Mammary epithelial cell (primary cell): ENCODE measurements at places on chromosomes 7 and 10. TPM values are rescaled to one million over a fixed set of nuclear protein-coding genes. Genes with fewer than 3 reads are reported as not detected.
A peak's percentile ranks its signal among the peaks of the same experiment; 100 is the strongest.

- no peak for DNase-seq
Observed at GRCh38 chr10:124547647-124548168, 86.1 kb downstream of the LHPP start.

DNA sequence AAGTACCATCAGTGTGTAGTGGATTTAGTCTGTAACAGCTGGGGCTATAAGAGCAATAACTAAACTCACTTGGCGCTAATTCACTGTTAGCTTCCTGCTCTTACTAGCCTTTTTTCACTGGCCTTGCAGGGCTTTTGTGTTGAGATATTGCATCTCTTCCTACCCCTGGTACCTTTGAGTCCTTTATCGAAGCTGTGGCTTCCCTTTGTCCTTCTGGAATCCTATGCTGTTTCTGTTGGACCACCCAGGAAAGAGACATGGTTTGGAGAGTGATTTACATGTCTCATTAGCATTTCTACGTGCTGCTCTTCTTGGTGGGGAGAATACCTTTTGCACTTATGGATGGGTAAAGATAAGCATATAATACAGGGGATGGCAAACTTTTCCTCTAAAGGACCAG is 103.8 kb downstream of the MLLT10 start:
- no peak for DNase-seq

DNA sequence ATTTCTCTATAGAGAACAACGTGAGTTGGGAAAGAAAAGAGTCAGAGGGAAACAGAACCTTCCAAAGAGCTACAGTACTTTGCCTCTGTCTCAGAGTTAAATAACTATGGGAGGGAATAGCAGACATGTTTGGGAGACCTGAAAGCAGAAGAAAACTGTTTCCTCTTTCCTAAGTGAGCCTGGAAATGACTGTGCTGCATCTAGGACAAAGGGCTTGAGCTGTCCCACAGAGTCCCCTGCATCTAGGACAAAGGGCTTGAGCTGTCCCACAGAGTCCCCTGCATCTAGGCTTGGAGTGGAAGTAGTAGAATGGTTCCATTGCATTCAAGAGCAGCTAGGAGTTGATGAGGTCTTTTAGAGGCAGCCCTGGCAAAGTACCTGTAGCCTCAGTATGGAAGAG is 149.7 kb downstream of the DKK1 start:
- no peak for DNase-seq

- DNase-seq = peak; percentile 79
Observed at GRCh38 chr10:4519658-4520402, 306.2 kb upstream of the AKR1E2 start.

GRCh38 chr7:109836016-109836415 is 1254.9 kb upstream of the LRRN3 start:
- DNase-seq = no peak

DNA sequence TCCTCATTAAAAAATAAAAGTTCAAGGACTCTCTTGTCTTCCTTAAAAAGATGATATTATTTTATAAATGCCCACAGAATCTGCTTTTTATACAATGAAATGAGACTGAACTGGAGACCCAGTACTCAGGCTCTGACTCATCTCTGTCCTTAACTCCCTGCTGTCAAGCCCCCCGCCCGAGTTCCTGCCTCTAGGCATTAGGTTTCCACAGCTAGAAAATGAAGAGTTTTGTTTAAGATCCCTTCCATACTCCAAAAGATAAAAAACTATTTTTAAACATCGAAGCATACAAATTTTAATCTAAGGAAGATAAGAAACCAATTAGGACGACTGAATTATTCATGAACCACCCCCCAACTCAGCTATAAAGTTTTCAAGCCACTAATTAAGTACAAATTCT is 97.7 kb upstream of the FEZF1 start:
- DNase-seq = no peak

DNA sequence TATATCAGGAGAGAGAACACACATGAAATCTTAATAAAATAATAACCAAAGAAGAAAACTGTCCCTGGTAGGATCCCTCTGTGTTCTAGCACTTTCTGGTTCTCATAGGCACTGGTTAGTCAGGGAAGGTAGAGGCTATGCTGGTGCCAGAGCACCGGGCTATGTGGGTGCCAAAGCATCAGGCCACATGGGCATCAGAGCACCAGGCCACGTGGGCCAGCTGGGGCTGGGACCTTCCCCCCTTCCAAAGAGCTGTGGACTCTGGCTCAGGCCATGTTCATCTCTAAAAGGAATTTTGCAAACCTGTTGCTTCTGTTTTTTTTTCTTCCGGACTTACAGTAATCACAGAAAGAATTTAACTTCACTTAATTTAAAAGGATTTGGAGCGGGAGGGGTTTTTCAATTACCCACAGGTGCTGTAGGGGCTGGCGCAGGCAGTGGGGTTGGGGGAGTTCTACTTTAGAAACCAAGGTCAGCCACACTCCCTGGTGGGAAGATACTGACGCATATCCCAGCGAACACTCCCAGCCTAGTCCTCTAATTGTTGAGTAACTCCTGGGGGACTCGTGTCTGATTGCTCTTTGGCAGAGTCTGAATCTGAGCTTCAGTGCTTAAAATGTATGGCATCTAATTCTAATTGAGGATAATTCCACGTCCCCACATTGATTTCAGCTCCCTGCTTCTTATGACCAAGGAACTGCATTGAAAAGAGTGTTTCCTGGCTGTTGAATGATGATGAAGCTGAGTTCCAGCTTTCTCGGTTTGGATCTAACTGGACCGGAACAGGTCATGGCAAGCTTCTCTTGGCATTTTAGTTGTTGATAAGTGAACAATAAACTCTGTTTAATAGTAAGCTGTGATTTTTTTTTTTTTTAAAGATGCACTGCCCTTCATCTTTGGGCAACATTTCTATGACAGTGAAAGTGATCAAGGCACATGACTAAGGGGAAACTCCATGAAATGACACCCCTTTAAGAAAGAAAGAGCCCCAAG is 110.7 kb upstream of the FZD8 start:
- DNase-seq = no peak

- no peak for DNase-seq
Observed at GRCh38 chr7:123972045-123972444, 47.0 kb downstream of the SPAM1 start.

DNA sequence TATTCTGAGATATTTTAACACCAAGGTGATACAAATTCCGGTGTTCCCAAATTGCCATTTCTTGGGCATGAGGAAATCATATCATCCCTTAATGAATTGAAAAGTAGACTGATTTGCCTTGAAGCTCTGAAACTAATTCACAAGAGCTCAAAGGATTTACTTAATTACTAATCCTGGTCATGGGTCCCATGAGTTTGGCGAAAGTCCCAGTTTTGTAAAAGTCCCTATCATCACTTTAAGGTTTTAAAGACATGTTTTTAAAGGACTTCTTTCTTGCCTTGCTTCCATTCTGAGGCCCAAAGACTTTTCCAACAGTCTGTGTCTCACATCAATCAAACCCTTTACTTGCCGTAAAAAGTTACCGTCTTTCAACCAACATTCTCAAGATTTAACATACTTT is 377.9 kb downstream of the DNAJB9 start:
- no peak for DNase-seq

DNA sequence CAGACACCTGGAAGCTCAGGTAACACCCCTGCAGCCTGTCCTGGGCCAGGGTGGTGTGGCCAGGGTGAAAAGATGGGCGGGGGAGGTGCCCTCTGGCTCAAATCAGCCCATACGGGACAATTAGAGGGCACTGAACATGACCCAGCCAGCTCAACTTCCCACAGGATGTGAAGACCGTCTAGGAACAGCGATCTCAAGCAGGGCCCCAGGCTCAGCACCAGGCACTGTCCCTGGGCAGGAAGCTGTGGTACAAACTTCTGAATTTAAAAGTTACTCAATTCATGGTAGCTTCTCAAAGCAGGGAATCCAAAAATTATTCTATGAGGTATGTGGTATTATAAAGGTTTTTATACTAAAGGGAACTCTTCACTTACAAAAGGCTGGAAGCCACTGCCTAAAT is 5.1 kb upstream of the GRB10 start:
- DNase-seq = no peak

DNA sequence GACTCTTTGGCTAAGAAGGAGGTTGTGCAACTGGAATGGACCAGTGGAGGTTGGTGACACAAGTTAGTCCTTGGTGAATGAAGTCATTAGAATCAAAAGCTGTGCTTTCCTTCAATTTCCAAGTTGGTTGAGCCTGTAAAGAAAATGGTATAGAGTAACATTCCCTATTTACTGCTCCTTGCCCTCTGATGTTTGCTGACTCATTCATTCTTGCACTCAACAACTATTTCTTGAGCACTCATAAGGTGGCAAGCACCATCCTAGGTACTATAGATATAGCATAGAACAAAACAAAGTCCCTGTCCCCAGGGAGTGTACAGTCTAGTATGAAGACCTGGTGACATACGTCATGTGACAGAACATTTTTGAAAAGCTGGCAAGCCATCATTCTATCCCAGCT is 118.9 kb upstream of the CCDC6 start:
- DNase-seq = no peak

DNA sequence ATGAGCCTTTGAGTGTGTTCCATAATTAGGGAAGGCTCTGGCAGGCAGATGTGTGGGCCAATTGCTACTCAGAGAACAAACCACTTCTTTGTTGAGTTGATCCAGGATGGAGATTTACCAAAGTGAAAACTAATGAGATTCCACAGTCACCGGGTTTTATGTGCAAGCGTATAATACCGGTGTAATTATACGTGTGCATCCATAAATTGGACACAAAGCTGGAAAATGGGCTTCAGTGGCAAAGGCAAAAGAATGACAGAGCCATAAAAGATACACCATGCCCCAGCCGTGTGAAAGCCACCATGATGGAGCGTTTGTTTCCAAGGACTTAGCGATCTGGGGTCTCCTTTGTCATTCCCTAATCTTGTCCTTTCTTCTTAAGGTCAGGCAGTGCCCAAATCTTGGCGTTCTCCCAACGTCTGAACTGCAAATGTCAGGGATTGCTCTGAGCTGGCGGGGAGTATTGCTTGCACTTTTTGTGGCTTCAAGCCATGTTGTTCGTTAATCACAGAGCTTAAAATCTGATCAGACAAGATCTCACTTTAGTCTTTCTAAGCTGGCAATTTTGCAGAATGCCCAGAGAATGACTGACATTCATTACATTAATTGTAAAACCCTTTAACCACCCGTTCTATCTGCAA is 70.1 kb downstream of the NPTX2 start:
- DNase-seq = no peak

NEUROD6 gene
- not detected for total RNA-seq

ERVW-1 gene
- total RNA-seq = not detected

DOCK4 gene
- total RNA-seq = 13.9 and 22.2 TPM in 2 replicates

PTF1A gene
- total RNA-seq = not detected in 2 replicates

PRSS2 gene
- total RNA-seq = not detected in 2 replicates

ZDHHC4 gene
- 34.1 and 41.3 TPM in 2 replicates for total RNA-seq
